ENCODE measurements at places on chromosomes 1 and 21. TPM values are rescaled to one million over a fixed set of nuclear protein-coding genes. Genes with fewer than 3 reads are reported as not detected.

GRCh38 chr21:24681456-24681855, 925.8 kb downstream of the MRPL39 start:
- no peaks in the 10 kb centered on the region for H3K4me1 ChIP-seq
- H3K27ac ChIP-seq, result no peak overlapping the region
- DNase-seq, result no peak
- H3K36me3 ChIP-seq, result no peaks in the 10 kb centered on the region
- no peak overlapping the region for H3K4me3 ChIP-seq

- H3K4me3 ChIP-seq, result no peak overlapping the region
- H3K4me1 ChIP-seq, result no peaks in the 10 kb centered on the region
- H3K27ac ChIP-seq, result no peak overlapping the region
- no peaks in the 10 kb centered on the region for H3K27me3 ChIP-seq
- H3K36me3 ChIP-seq, result peaks cover 33% of the 10 kb centered on the region
- no peak for DNase-seq
These were observed 48.4 kb downstream of the USP48 start for GRCh38 chr1:21734526-21734925.

DNA sequence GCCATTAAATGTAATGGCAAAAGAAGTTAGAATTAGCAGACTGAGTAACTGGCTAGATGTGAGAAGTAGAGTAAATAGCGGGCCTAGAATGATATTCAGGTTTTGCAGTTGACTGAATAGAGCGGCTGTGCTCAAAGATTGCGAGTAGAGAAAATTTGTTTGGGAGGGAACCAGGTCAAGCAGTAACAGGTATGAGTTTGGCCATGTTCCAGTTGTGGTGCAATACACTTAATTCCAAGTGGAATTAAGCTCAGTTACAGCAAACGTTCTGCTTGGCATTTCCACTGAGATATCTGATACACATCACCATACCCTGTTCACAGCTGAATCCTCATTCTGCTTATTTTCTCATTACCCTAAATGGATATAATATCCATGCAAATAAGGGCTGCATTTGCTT, 1382.9 kb downstream of the MRPL39 start:
- H3K27me3 ChIP-seq, result no peaks in the 10 kb centered on the region
- DNase-seq, result no peak
- no peaks in the 10 kb centered on the region for H3K4me1 ChIP-seq
- H3K36me3 ChIP-seq, result no peaks in the 10 kb centered on the region
- no peak overlapping the region for H3K4me3 ChIP-seq

DNA sequence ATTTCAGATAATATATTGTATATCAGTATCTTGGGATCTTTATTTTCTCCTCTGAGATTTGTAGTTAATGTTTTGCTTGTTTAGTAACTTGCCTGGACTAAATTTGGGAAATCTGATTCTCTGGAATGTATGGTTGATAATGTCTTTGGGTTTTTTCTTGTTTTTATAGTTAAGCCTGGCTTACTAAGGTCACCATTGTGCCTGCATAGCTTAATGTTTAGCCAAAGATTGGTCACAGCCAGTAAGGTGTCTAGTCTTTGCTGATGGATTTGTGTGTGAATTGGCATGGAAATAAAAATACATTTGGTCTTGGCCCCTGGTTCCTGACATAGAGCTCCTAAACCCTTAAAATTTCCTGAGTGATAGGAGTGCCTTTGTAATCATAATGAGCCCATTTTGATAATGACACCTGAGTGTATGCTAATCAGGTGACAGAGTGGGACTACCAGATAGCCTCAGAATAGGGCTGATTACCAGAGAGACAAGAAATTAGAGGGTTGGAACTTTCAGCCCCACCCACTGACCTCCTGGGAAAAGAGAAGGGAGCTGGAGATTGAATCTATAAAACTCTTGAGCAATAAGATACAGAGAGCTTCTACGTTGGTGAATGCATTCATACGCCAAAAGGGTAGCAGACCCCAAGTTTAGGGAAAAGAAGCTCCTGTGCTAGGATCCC, 47.9 kb upstream of the NUF2 start:
- no peak overlapping the region for H3K4me3 ChIP-seq
- no peak for DNase-seq
- H3K36me3 ChIP-seq, result no peaks in the 10 kb centered on the region
- H3K27me3 ChIP-seq, result no peaks in the 10 kb centered on the region

DNA sequence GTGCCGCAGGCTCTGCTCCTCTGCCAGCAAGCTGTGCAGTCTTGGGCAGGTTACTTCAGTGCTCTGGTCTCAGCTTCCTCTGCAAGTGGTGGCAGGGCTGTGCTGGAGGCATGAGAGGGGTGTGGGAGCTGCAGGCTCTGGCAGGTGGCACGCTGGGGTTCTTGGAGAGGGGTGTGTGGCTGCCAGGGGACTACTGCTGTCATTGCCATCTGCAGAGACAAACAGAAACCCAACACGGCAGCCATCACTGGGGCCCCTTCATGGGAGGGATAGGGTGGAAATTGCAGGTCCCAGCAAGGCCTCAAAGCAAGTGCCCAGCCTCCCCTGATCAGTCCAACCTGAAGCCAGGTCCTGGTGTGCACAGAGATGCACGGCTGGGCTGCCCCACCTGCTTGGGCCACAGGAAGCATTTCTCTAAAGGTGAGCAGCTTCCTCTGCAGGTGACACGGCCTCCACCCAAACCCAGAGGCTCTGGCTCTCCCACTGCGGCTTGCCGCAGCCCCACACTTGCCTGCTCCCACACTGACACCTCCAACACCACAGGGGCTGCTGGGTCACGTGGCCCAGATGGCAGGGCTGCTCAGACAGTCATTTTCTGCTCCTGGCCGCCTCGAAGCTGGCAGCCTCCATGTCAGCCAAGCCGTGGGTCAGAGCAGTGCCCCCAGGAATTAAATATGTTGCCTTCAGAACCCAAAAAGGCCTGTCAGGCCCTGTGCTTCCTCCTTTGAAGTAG, 4.1 kb upstream of the COL6A2 start:
- no peak overlapping the region for H3K27ac ChIP-seq
- H3K4me1 ChIP-seq, result no peaks in the 10 kb centered on the region
- H3K27me3 ChIP-seq, result peaks cover 3% of the 10 kb centered on the region
- no peak for DNase-seq

DNA sequence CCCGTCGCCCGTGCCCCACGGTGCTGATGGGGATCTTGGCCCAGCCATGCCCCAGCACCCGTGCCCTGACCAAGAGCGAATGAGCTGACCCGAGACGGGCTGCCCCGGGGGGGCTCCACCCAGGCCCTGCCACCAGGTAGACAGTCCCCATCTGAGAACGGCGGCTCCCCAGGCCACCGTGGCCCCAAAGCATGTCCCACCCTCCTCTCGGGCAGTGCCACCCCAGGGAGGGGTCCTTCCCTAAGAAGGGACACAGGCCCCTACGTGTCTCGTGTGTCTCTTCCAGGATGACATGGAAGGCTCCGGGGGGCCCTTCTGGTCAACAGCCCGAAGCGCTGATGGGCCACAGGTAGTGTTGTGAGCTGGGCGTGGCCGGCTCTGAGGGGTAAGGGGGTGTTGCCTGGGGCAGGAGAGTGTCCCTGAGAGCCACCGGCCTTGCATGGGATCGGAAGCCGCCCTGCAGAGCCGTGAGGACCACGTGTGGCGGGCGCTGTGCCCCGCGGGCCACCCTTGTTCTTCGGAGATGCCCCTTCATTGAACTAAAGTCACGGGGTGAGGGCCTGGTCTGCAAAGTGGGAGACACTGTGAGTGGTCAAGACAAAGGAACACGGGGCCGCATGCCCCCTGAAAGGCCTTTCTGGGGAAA, 55.0 kb downstream of the SLC19A1 start:
- H3K27me3 ChIP-seq, result no peaks in the 10 kb centered on the region
- H3K4me3 ChIP-seq, result no peak overlapping the region
- H3K4me1 ChIP-seq, result no peaks in the 10 kb centered on the region
- peaks cover 2% of the 10 kb centered on the region for H3K36me3 ChIP-seq

GRCh38 chr1:99969729-99970621, at the start of gene SLC35A3:
Gene SLC35A3, plus strand, starts transcription at chr1:99969996. Its CDS starts 23,559 bp downstream, at chr1:99993555.
- H3K27me3 ChIP-seq, result no peaks in the 10 kb centered on the region
- peak within 1 kb of the TSS; percentile 84 for H3K27ac ChIP-seq
- H3K4me1 ChIP-seq, result no peaks in the 10 kb centered on the region
- H3K36me3 ChIP-seq, result no peaks in the 10 kb centered on the region
- DNase-seq, result peak; percentile 89

- no peak for DNase-seq
- H3K4me3 ChIP-seq, result peak overlapping the region; percentile 81
- H3K36me3 ChIP-seq, result no peaks in the 10 kb centered on the region
- no peaks in the 10 kb centered on the region for H3K27me3 ChIP-seq
- peaks cover 13% of the 10 kb centered on the region for H3K4me1 ChIP-seq
- no peak overlapping the region for H3K27ac ChIP-seq
These were observed 916 bp downstream of the F3 start for GRCh38 chr1:94540440-94541245.

- no peaks in the 10 kb centered on the region for H3K27me3 ChIP-seq
- peaks cover 2% of the 10 kb centered on the region for H3K36me3 ChIP-seq
These were observed 13.4 kb downstream of the RNASEL start for GRCh38 chr1:182575540-182576149.

DNA sequence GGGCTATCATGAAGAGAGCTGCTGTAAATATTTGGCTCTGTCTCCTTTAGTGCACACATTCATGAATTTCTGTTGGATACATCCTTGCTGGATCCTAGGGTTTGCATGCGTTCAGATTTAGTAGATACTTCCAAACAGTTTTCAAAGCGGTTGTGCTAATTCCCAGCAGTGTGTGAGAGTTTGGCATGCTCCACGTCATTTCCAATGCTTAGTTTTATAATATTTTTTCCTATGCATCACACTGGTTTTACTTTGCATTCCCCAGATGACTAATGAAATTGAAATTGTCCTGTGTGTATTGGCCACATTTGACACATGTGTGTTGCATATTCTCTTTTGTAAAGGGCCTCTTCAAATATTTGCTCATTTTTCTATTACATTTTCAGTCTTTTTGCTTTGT, 18.5 kb upstream of the AADACL3 start:
- H3K4me1 ChIP-seq, result no peaks in the 10 kb centered on the region
- H3K27me3 ChIP-seq, result no peaks in the 10 kb centered on the region
- no peak for DNase-seq
- H3K4me3 ChIP-seq, result no peak overlapping the region

- DNase-seq, result no peak
- no peaks in the 10 kb centered on the region for H3K27me3 ChIP-seq
- H3K4me1 ChIP-seq, result no peaks in the 10 kb centered on the region
- H3K36me3 ChIP-seq, result no peaks in the 10 kb centered on the region
- H3K4me3 ChIP-seq, result no peak overlapping the region
These were observed 32.7 kb downstream of the ADSS2 start for GRCh38 chr1:244419024-244419423.

GRCh38 chr1:78003882-78004718, 639 bp upstream of the DNAJB4 start:
- peak; percentile 44 for DNase-seq
- H3K36me3 ChIP-seq, result no peaks in the 10 kb centered on the region
- H3K4me1 ChIP-seq, result peaks cover 6% of the 10 kb centered on the region
- peak overlapping the region; percentile 28 for H3K4me3 ChIP-seq

DNA sequence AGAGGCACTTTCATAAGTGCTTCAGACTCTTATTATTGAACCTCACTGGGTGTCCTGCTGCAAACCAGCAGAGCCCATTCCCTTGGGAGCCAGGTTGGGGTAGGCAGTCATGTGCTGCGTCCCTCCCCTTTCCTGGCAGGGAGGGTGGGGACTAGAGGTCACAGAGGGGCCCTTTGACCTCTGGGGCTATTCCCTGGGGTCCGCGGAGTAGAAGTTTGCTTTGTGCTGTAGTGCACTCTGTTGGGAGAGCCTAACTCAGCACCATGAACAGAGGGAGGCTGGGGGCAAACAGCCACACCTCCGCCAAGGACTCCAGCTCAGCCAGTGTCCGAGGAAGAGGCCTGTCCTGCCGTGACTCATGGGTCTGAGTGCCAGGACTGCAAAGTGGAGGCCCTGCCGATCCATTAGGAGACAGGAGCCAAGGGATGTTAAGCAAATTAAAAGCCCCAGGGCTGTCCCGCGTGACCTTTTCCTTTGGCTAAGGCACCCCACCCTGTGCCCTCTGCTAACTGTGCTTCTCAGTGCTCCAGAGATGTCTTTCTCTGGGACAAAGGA, 3.0 kb upstream of the IGSF21 start:
- no peaks in the 10 kb centered on the region for H3K4me1 ChIP-seq
- no peaks in the 10 kb centered on the region for H3K36me3 ChIP-seq
- DNase-seq, result no peak

Gene ROR1
- 0.31 TPM for total RNA-seq

Gene TEX38
- not detected for total RNA-seq

Gene ASPM
- total RNA-seq, result 0.66 TPM

- H3K27me3 ChIP-seq, result no peaks in the 10 kb centered on the region
- no peaks in the 10 kb centered on the region for H3K4me1 ChIP-seq
- no peak overlapping the region for H3K4me3 ChIP-seq
- no peaks in the 10 kb centered on the region for H3K36me3 ChIP-seq
- no peak overlapping the region for H3K27ac ChIP-seq
- DNase-seq, result no peak
These were observed 6.7 kb downstream of the SLC1A7 start for GRCh38 chr1:53135735-53136114.

DNA sequence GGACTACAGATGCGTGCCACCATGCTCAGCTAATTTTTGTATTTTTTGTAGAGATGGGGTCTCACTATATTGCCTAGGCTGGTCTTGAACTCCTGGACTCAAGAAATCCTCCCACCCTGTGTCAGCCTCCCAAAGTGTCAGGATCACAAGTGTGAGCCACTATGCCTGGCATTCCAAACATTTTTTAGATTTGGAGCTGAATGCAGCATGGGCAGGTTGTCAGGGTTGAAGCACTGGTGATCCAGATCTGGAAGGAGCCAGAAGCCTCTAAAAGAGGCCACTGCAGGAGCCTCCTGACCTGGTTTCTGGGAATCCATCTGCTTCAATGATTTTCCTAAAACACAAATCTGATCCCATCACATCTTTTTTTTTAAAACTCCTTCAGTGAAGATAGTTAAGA, 1.8 kb upstream of the CTPS1 start:
- H3K27me3 ChIP-seq, result no peaks in the 10 kb centered on the region
- no peaks in the 10 kb centered on the region for H3K36me3 ChIP-seq
- DNase-seq, result no peak
- no peak overlapping the region for H3K4me3 ChIP-seq
- peaks cover 20% of the 10 kb centered on the region for H3K4me1 ChIP-seq

Gene DCST1
- not detected for total RNA-seq

DNA sequence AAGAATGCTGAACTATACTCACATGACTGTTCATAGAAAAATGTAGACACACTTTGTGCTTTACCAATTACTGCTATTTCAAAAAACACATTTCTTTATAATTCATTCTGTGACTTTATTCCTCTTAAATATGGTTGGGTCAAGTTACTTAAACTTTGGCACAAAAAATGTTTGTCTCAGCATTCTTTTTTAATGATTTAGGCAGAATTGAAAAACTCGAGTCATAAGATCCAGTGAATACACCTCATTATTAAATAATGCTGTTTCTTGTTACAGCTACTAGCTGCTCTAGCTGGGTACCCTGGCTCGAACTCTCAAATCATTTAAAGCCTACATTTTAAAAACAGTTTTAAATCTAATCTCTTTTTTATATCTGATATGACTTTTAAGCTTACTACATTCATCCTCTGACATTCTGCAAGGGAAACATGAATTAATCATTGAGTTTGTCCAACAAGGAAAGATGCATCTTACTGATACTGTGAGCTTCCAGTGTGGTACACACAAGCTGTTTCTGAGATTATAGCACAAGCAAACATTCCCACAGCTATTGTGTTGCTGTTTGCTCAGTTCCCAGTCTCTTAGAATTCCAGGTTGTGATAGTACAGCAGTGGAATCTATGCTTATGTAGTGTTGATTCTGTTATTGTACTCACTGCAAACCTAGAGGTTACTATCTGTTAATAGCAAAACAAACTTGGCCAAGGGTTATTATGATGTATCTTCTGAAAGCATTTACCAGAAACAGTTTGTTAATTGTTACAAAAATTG, 746.5 kb downstream of the USP25 start:
- H3K27me3 ChIP-seq, result no peaks in the 10 kb centered on the region
- no peak overlapping the region for H3K27ac ChIP-seq
- no peaks in the 10 kb centered on the region for H3K36me3 ChIP-seq

GRCh38 chr1:207839083-207839413, 71.9 kb downstream of the CD34 start:
- H3K4me3 ChIP-seq, result no peak overlapping the region
- H3K27me3 ChIP-seq, result no peaks in the 10 kb centered on the region
- H3K27ac ChIP-seq, result no peak overlapping the region
- H3K4me1 ChIP-seq, result no peaks in the 10 kb centered on the region
